NCI-H446 (cell line): ENCODE measurements at places on chromosomes 12 and 14.

GRCh38 chr12:107304588-107305532, 211.5 kb upstream of the CRY1 start:
- DNase-seq: no peak

- no peak for DNase-seq
These were observed 43.2 kb downstream of the TBK1 start for GRCh38 chr12:64494998-64495729.

DNA sequence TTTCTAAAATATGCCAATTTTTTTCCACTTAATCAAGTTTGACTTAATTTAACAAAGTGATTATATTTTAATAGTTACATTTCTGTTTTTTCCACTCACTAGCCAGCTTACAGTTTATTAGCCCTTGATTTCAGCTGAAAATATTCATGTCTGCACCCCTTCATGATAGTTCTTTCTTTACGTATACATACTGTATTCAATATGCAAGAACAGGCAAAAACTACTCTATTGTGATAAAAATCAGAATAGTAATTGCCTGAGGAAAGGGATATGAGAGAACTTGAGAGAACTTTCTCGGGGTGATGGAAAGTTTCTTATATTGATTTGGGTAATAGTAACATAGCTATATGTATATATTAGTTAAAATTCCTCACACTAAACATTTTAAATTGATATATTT, 17.4 kb upstream of the PSMA6 start:
- DNase-seq: no peak

DNA sequence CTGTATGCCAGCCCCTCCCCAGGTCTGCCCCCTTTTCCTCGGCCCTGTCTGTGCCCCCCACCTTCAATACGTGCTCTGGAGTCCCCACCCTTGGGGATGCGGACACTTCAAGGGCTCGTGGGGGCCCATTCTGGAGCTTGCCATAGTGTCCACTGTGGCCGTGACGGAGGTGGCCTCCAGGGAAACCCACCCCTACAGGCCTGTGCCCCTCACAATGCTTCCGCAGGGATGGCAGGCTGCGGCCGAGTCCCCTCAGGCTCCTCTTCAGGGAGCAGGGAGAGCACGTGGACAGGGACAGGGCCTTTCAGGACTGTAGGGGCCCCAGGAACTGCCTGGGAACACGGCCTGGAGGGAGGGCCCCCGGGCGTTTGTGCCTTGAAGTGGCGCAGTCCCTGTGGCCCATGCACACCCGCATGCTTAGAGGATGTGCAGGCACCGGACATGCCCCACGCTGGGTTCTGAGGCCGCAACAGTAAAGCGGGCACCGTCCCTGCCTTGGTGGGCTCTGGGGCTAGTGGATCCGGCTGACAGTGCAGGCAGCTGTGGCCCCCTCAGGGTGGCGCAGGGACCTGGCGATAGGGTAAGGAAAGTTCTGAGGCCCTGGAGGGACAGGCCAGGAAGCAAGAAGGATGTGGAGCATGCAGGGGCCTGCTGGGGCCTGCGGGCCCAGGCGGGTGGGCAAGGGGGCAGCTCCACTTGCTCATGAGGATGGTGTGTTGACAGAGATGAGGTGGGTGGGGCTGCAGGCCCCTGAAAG, 209.0 kb upstream of the RTL1 start:
- DNase-seq: no peak

DNA sequence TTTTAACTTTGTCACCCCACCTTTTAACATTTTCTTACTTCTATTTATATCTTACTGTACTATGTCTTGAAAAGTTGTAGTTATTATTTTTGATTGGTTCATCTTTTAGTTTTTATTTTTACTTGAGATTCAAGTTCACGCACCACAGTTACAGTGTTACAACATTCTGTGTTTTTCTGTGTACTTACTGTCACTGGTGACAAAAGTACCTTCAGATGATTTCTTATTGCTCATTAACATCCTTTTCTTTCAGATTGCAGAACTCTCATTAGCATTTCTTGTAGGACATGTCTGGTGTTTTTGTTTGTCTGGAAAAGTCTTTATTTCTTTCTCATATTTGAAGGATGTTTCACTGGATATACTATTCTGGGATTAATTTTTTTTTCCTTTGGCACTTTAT, 289.9 kb downstream of the BCAT1 start:
- no peak for DNase-seq

GRCh38 chr12:49922349-49923034, 18.8 kb upstream of the FAIM2 start:
- DNase-seq: no peak

- DNase-seq: peak; percentile 41
These were observed 67.3 kb downstream of the DACT1 start for GRCh38 chr14:58705066-58705465.

- DNase-seq: peak; percentile 17
These were observed 122.0 kb downstream of the TMEM117 start for GRCh38 chr12:43957732-43958372.

DNA sequence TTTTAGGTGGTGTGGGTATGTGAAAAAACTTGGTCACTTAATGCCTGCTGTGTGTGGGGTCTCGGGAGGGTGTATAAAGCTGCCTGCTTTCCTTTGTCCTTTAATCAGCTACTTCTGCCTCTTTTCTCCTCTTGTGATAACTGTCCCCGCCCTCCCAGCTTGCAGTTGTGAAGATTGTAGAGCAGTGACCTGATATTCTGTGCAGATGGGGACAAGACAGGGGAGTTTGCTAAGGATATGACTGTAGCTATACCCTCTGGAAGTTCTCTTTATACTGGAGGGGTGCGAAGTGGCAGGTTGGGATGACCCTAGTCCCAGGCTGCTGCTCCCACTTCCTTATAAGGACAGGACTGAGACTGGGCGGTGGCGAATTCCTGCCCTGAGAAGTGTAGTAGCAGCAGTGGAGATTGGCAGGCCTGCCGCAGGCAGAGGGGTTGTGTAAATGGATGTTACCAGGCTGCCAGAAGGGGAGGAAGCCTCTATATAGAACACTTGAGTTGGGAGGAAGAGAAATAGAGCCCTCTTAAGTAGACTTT, 835 bp downstream of the MYL6 start:
- DNase-seq: no peak

GRCh38 chr12:52235001-52235764, 2.1 kb downstream of the KRT7 start:
- DNase-seq: no peak

GRCh38 chr12:120242971-120243699, 22.4 kb downstream of the PXN start:
- DNase-seq: no peak

GRCh38 chr12:131928080-131928710, 881 bp upstream of the PUS1 start:
- DNase-seq: no peak

- DNase-seq: peak; percentile 63
These were observed 106.5 kb upstream of the PRKD1 start for GRCh38 chr14:30034152-30034551.

- DNase-seq: peak; percentile 29
These were observed 50.9 kb upstream of the VASH1 start for GRCh38 chr14:76710056-76711010.

DNA sequence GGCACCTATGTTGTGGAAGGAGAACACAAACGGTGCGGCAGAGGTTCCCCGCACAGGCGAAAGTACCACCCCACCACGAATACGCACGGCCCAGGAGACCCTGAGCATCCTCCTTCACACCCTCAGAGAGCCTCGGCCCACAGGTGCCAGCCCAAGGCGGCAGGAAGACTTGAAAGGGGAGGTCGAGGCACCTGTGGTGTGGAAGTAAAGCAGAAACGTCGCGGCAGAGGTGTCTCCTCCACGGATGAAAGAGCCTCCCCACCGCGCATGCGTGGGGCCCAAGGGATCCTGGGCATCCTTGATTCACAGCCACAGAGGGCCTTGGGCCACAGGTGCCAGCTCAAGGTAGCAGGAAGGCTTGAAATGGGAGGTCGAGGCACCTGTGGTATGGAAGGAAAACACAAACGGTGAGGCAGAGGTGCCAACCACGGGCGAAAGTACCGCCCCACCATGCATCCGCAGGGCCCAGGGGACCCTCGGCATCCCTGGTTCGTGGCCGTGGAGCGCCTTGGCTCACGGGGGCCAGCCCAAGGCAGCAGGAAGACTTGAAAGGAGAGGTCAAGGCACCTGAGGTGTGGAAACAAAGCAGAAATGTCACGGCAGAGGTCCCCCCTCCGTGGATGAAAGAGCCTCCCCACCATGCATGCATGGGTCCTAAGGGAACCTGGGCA, 380.1 kb downstream of the ALG10 start:
- DNase-seq: no peak

DNA sequence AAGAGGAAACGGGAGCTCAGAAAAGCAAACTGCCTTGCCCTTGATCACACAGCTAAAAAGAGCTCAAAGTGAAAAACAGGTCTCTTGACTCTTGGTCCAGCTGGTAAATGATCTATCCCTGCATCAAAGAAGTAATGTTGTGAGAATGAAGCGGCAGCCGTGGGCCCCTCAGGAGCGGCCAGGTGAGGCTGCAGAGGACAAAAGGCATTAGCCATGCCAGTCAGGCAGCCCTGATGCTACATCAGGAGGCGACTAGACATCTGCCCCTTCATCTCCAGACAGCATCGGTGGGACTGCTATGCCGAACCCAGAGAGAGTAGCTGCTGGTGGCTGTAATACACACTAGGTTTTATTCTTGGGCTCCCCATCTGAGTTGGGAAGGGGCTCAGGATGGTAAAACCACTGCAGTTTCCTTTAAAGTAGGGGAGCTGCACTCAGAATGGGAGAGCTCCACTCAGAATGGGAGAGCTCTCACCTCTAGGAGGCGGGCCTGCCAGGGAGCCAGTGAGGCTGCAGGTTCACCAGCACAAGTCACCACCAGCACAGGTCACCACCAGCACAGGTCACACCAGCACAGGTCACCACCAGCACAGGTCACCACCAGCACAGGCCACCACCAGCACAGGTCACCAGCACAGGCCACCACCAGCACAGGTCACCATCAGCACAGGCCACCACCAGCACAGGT, 120.1 kb downstream of the TSPAN9 start:
- no peak for DNase-seq

DNA sequence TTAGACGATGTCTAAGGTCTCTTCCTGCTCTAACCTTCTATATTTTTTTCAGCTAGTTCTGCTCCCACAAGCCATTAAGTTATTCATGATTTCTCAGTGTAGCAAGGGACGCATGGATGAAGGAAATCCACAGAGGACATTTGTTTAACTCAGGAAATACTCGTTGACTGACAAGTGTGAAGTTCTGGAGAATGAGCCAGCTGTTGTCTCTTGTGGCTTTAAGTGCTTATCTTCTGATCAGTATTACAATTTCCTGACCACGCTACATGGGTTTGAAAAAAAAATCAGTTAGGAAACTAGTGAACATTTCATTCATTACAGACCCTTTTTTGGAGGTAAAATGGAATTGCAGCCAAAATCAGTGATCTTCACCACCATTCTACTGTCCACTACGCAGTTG, 53.1 kb downstream of the GUCY2C start:
- no peak for DNase-seq

- DNase-seq: no peak
These were observed 398.0 kb downstream of the TMTC2 start for GRCh38 chr12:83084516-83085234.

DNA sequence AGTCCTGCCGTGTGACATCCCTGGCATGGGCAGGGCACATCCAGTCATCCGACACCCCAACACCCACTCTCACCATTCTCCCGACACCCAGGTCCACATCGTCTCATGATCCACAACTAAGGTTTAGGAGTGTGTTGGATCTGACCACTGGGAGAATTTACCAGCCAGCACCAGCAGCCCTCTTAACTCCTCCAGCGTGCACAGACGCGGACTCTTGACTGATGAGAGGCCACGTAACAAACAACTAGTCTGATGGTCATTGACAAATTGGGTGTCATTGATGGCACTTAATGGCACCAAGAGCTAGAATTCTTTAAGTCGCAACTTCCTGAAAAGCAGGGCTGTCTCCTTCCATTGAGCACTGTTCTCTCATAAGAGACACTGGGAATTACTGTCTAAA, 203.0 kb upstream of the SFSWAP start:
- no peak for DNase-seq

DNA sequence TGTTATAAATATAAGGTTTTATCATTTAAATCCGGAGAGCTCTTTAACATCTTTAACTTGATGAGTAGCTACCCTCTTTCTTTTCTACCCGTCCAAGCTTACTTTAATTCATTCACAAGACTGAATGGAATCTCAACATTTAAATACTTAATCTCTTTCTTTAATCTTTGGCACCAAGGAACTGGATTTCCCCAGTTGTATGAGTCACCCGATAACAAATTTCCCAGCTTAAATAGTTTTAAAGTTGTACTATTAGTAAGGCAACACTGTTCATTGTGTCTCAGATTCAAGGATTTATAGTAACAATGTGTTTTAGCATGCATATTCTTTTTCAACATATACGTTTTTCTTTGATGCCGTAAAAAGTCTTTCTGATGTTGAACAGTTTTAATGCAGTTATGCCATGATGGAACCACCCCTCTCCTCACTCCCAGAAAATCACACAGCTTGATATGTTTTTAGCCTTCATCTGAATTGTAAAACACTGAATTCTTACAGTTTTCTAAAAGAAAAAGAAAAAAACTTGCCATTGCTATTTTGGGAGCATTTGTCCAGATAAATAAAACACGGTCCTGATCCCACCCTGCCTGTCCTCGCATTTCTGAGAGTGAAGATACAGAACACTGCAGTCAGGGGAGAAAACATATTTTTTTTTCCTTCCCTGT, 16.0 kb upstream of the LRP6 start:
- DNase-seq: no peak

DNA sequence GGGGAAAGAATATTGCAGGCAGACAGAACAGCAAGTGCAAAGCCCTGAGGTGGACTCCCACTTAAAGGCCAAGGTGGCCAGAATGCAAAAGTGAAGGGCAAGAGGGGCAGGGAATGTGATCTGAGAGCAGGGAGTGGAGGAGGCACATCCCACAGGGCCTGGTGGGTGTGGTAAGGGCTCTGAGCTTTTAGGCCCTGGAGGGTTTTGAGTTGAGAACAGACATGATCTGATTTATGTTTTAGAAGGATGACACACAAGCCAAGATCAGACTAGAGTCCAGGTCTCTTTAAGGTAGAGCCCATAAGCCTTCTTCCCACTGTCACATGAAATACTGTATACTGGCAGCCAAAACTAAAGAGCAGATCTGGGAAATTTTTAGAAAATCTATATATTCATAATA, 162.5 kb downstream of the SLC38A4 start:
- DNase-seq: no peak

GRCh38 chr14:23544511-23545447, 6.8 kb downstream of the ZFHX2 start:
- no peak for DNase-seq

DNA sequence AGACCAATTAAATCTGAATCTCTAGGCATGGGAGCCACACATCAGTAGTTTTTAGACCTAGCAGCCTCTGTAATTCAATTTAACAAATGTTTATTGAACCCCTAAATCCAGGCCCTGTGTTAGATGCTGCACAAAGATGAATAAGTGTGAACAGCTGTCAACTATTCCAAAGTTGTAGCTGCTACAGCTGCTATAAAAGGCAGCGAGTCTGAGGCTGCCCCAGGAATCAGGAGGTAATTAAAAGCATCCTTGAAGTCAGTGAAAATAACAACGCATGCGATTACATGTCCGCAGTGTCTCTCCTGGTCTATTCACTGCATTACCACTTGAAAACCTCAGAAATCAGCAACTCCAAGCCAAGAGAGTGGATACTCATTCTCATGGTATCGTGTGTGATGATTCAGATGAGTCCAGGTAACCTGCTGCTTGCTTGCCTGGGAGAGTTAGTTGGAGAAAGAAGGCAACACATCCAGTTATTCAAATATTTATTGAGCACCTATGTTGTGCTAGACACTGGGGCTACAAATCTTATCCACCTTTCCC, 34.9 kb upstream of the DDHD1 start:
- DNase-seq: no peak
